IgD-negative memory B cell (primary cell): ENCODE measurements at places on chromosomes 4 and X. TPM values are rescaled to one million over a fixed set of nuclear protein-coding genes. Genes with fewer than 3 reads are reported as not detected.

Gene ZFX
- 39.1 TPM for polyA plus RNA-seq

Gene BBS12
- 0.68 TPM for polyA plus RNA-seq

Gene FOXR2
- not detected for polyA plus RNA-seq

Gene SULT1E1
- not detected for polyA plus RNA-seq

Gene GRPR
- polyA plus RNA-seq, result 0.25 TPM

Gene SMR3B
- not detected for polyA plus RNA-seq

Gene CSN1S1
- polyA plus RNA-seq, result not detected

Gene DMD
- polyA plus RNA-seq, result 3.1 TPM

Gene ARX
- polyA plus RNA-seq, result not detected

Gene TCEAL7
- polyA plus RNA-seq, result not detected

Gene WDFY3
- not detected for polyA plus RNA-seq

Gene KCND1
- polyA plus RNA-seq, result 0.13 TPM
